Smooth muscle cell of the coronary artery (primary cell): ENCODE measurements at places on chromosomes 6 and 20. TPM values are rescaled to one million over a fixed set of nuclear protein-coding genes. Genes with fewer than 3 reads are reported as not detected.

Gene MYH7B
- total RNA-seq = under 0.01 and 0.47 TPM in 2 replicates

Gene RNF182
- 0.47 TPM in 1 of 2 replicates, not detected in the other for total RNA-seq

Gene C6orf141
- total RNA-seq = not detected in 2 replicates

Gene PRSS16
- total RNA-seq = not detected in 2 replicates

Gene CCM2L
- total RNA-seq = 0.23 TPM in 1 of 2 replicates, not detected in the other

Gene STMN3
- total RNA-seq = 2.0 and 6.7 TPM in 2 replicates

Gene CGA
- total RNA-seq = not detected in 2 replicates

Gene ULBP1
- 0.30 TPM in 1 of 2 replicates, not detected in the other for total RNA-seq

Gene BTNL2
- 0.12 TPM in 1 of 2 replicates, not detected in the other for total RNA-seq

Gene AKAP12
- total RNA-seq = 65.8 and 71.0 TPM in 2 replicates

Gene RAB32
- 37.9 and 108 TPM in 2 replicates for total RNA-seq

Gene ZBTB24
- total RNA-seq = 3.4 and 6.0 TPM in 2 replicates

Gene CFAP61
- total RNA-seq = not detected in 2 replicates

Gene SFTA2
- total RNA-seq = not detected in 2 replicates

Gene MUC22
- total RNA-seq = not detected in 2 replicates

Gene DIDO1
- 24.8 and 25.5 TPM in 2 replicates for total RNA-seq

Gene EDN1
- total RNA-seq = 2.3 and 312 TPM in 2 replicates

Gene OPN5
- total RNA-seq = not detected in 2 replicates

Gene CNR1
- 0.45 TPM in 1 of 2 replicates, not detected in the other for total RNA-seq

Gene AFG1L
- 2.7 and 3.9 TPM in 2 replicates for total RNA-seq

Gene GSTA2
- not detected in 2 replicates for total RNA-seq

Gene TOX2
- total RNA-seq = 0.12 and 2.0 TPM in 2 replicates

Gene TAB2
- total RNA-seq = 11.3 and 15.5 TPM in 2 replicates

Gene ADGRF4
- not detected in 2 replicates for total RNA-seq
